ENCODE measurements at places on chromosomes 1 and 21. TPM values are rescaled to one million over a fixed set of nuclear protein-coding genes. Genes with fewer than 3 reads are reported as not detected.

DNA sequence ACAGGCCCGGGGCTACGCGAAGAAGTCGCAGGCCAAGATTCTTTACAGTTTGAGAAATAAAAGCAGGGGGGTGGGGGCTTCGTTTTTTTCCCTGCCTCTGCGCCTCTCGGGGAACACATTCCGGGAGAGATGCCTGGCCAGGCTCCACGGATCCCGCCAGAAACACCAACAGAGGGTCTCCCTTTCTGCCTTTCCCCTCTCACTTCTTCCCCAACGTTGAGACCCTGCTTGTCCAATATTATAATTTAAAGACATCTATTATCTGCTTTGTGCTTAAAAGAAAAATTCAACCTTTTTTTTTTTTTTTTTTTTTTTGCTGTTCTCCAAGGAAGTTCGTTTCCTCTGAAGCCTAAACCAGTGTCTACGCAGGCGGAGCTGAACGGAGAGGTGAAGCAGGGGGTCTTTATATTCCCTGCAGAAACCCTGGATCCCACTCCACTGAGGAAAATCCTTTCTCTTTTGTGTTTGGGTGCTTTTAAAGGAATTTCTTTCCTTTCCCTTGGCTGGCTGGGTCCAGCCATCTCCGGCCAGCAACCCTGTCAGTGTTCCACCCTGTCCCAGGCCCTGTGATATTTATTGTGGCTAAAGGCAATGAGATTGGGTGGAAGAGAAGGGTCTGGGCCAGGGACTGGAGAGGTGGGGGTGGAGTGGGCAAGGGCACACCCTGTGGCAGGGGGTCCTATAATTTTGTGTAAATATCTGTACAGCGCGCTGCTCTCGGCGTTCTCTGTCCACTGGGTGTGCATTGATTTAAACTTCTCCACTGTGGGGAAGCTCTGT lies 2.2 kb downstream of the FOXD2 start:
- no peak for DNase-seq
- H3K4me3 ChIP-seq = no peak overlapping the region
- H3K4me1 ChIP-seq = peaks cover 24% of the 10 kb centered on the region

DNA sequence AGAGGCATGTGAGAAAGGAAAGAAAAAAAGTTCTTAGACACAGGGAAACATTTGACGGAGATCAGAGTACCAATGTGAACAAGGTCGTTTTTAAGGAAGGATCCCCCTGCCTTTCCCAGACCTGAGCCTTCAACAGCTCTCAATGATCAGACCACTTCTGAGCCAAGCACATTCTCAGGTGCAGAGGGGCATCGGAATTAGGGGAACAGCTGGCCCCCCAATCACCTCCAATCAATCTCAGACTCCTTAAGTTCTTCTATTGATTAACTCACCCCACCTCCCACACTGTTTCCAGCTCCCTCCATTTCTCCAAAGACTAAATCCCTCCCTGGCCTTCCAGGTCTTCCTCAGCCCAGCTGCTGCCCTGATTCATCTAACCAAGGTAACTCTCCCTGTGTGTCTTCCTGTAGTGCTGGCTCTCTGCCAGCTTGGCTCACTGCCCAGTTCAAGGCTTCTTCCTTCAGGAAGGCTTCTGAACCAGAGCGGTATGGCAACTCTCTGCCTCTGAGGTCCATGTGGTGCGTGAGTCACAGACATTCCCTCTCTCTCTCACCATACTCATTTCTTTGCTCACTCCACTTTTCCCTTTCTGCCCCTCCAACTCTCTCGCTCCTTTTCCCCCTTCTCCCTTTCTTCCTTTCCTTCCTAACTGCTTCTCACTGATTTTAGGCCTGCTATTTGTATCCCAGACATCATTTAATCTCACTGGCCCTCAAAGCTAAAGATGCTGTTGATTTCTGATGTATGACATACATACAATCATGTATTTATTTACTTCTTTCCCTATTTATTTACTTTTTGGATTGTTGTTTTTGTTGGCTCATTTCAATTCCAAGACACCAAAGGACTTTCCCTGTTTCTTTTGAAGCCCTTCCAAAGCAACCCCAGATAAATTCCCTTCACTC lies 18.1 kb downstream of the CFAP45 start:
- H3K27ac ChIP-seq = no peak overlapping the region
- no peak overlapping the region for H3K4me3 ChIP-seq
- no peaks in the 10 kb centered on the region for H3K36me3 ChIP-seq
- H3K4me1 ChIP-seq = no peaks in the 10 kb centered on the region

DNA sequence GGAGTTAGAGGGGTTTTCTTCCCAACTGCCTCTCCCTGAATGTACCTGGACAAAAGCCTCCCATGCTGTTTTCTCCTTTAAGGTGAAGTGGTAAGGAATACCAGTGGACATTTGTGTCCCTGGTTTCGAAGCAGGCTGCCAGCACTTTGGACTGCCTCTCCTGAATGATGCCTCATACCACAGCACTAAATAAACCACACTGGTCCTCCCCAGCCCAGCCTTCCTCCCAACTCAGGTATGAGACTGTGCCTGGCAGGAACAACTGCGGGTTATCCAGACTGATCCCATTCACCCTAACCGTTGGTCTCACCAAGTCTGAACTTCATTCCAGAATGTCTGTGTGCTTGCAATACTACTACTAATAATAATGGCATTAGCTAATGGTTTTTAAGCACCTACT lies 9.3 kb downstream of the COQ8A start:
- DNase-seq = no peak
- H3K27me3 ChIP-seq = no peaks in the 10 kb centered on the region
- H3K36me3 ChIP-seq = no peaks in the 10 kb centered on the region
- H3K4me3 ChIP-seq = no peak overlapping the region

Gene HMGCS2
- total RNA-seq = not detected

Measured in activated CD8-positive, alpha-beta memory T cell treated with anti-CD3 and anti-CD28 coated beads, Interleukin-2, amount 10 ng/mL, durations not matched to agents 7 days and 5 days (primary cell).